Stimulated activated CD4-positive, alpha-beta T cell treated with anti-CD3 and anti-CD28 coated beads, TNF-alpha, amount 100 ng/mL, for 4 hours (primary cell): ENCODE measurements at places on chromosomes 2 and 18.

DNA sequence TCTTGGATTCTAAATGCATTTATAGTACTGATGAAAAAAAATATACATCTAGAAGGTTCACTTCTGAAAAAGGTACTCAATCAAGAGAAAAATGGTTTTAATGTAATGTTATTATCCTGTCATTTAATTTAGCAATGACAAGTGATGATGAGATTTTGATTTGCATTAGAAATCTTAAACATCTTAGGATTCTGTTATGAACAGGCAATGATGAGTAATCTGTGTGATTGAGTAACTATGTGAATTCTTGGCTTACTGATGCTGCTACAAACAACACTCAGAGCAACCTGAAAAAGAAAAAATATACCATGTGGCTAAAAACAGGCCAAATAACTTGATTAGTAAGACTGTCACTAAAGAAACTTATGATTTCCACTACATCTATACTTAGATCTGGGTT lies 30.1 kb downstream of the RBKS start:
- no peak for DNase-seq

DNA sequence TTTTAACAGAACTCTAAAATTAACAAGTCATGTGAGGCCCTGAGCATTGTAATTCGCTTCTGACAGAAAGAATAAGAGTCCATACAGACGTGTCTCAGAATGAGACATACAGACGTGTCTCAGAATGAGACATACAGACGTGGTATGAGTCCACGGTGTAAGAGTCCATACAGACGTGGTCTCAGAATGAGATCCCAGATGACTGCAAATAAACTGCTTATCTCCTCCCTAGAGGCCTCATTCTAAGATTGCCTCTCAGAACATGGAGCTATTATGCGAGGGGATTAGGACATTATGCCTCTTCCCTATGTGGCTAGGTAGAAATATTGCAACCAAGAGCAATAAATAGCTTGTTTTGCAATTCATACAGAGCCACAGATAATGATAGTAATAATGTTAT lies 63.9 kb downstream of the NEB start:
- DNase-seq: no peak

DNA sequence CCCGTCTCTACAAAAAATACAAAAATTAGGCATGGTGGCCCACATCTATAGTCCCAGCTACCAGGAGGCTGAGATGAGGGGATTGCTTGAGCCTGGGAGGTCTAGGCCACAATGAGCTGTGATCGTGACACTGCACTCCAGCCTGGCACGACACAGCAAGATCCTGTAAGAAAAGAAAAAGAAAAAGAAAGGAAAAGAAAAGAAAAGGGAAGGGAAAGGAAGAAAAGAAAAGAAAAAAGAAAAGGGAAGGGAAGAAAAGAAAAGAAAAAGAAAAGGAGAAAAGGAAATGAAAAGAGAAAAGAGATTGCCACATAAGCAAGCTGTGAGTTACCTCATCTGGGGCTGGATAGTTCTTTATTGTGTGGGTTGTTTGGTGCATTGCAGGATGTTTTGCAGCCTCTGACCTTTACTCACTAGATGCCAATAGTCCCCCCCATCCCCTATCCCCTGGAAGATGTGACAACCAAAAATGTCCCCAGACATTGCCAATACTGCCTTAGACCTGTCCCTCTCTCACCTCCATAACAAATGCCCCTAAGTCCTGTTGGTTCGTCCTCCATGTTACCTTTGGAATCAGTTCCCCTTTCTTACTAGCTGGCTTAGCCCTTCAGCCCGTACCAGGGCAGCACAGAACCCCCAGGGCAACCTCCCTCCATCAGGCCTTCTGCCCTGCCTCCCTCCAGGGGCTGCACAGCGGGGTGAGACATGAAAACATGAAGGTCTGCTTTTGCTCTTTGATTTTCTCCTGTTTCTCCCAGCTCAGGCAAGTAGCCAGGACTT lies 8.9 kb downstream of the ASPRV1 start:
- no peak for DNase-seq

DNA sequence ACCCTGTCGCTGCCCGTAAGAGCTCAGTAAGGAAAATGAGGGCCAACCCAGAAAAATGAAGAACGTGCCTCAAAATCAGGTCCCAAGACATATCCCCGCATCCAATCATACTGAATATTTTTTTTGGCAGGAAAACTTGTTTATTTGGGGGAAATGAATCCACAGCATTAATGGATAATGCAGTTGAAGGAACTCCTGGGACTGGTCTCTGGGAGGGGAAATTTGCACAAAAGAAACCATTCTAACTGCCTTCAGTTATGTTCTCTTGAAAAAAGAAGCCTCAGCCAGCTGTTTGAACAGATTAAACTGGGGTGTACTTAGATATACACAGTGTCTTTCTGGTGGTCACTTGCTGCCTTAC lies 61.3 kb downstream of the SPRED2 start:
- DNase-seq: no peak
